ENCODE measurements at places on chromosomes 1 and 21. TPM values are rescaled to one million over a fixed set of nuclear protein-coding genes. Genes with fewer than 3 reads are reported as not detected.
A peak's percentile ranks its signal among the peaks of the same experiment; 100 is the strongest.

HMGCS2 gene
- total RNA-seq = not detected

OLFML2B gene
- 8.0 TPM for total RNA-seq

DNA sequence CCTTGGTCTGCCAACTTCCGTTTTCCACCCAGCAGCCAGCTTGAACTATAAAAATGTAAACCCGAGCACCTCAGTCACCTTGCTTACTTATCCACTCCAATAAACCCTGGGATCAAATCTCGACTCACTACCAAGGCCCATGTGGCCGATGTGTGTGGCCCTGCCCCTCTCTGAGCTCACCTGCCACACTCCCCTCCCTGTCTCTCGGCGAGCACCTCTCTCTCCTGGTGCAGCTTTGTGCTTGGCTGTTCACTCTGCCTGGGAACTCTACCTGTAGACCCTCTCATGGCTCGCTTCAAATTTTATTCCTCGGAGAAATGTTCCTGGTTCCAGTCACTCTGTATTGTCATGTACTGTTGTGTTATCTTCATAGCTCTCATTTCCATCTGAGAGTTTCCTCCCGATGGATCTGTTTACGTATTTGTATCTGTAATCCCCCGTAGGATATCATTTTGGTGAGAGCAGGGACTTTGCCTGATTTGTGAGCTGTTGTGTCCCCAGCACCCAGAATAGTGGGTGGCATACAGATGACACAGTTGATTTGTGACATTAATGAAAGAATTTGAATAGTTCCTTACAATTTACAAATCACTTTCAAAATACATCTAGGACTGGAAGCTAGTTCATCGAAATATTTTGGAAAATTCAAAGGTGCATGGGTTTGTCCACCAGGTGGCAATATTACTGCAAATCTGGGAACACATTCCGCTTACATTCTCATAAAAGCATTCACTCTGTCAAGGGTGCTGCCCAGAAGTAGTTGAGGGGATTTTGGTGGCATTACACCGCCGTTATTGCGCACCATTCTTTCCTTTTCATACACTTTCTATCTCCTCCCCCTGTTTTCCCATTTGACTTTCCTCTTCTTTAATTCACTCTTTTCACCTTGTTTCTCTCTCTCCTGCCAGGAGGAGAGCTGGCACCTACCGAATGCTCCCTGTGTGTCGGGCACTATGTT lies 95.3 kb downstream of the ABCA4 start:
- no peaks in the 10 kb centered on the region for H3K27me3 ChIP-seq
- no peak overlapping the region for H3K27ac ChIP-seq
- peak; percentile 39 for DNase-seq
- no peaks in the 10 kb centered on the region for H3K36me3 ChIP-seq

- H3K27ac ChIP-seq = no peak within 1 kb of the TSS
- peak within 1 kb of the TSS; percentile 60 for H3K4me3 ChIP-seq
- no peaks in the 10 kb centered on the region for H3K27me3 ChIP-seq
- H3K4me1 ChIP-seq = peaks cover 19% of the 10 kb centered on the region
Measured at GRCh38 chr1:166166698-166167571, at the start of gene FAM78B. FAM78B (minus strand) TSS chr1:166167001; CDS start chr1:166166248, 753 bp downstream.

GRCh38 chr1:58432851-58433668 lies 113.5 kb downstream of the OMA1 start:
- DNase-seq = peak; percentile 28
- no peak overlapping the region for H3K27ac ChIP-seq
- H3K4me3 ChIP-seq = no peak overlapping the region
- no peaks in the 10 kb centered on the region for H3K27me3 ChIP-seq
